Activated T-helper 9 cell treated with anti-CD3 and anti-CD28 coated beads, Interleukin-2, amount 50 U/mL, for 16 hours (primary cell): ENCODE measurements at places on chromosomes 11 and 22.

GRCh38 chr11:10932976-10933375 lies 75.1 kb upstream of the ZBED5 start:
- DNase-seq: no peak

GRCh38 chr22:27772984-27773498 lies 28.5 kb downstream of the MN1 start:
- no peak for DNase-seq

GRCh38 chr11:93591247-93591898 lies 48.2 kb upstream of the SMCO4 start:
- no peak for DNase-seq

- no peak for DNase-seq
These were observed 14.6 kb downstream of the SPECC1L start for GRCh38 chr22:24285245-24285644.

GRCh38 chr22:49590381-49590780 lies 237.3 kb downstream of the BRD1 start:
- DNase-seq: no peak

- DNase-seq: no peak
These were observed 217.3 kb upstream of the GRIA4 start for GRCh38 chr11:105392556-105392955.

- DNase-seq: peak; percentile 35
These were observed 24.7 kb downstream of the LAYN start for GRCh38 chr11:111565114-111565720.

DNA sequence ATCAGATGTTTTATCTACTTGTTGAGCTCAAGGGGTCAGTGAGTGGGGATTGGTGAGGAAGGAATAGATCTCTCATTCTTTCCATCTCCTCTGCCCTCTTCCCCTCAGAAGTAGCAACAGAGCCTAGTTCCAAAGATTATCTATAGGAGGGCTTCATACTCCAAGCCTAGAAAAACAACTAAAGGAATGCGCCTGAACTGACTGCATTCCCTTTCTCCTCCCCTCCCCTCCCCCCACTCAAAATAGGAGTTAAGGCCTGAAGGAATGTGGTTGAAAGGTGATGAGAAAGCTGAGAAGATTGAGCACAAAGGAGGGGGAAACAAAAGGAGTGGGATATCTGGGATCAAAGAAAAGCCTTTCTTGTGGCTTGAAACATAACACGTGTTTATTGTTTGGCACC lies 10.5 kb downstream of the EMSY start:
- no peak for DNase-seq

DNA sequence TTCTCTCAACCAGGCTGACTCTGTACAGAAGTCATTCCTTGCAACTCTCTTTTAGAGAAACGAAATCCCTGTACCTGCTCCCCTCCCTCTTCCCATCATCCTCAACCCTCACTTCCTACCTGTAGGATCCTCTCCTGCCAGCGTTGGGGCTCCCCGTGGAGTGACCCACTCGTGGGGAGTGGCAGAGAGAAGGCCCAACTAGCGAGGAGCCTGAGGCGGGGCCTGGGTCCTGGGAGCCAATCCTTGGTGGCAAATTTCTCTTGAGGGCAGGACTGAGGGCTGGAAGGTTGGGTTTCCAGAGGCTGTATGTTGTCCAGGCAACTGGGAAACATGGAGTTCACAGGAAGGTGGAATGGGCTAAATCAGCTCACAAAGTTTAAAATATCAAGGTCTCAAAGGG lies 10.4 kb downstream of the NHERF4 start:
- no peak for DNase-seq

DNA sequence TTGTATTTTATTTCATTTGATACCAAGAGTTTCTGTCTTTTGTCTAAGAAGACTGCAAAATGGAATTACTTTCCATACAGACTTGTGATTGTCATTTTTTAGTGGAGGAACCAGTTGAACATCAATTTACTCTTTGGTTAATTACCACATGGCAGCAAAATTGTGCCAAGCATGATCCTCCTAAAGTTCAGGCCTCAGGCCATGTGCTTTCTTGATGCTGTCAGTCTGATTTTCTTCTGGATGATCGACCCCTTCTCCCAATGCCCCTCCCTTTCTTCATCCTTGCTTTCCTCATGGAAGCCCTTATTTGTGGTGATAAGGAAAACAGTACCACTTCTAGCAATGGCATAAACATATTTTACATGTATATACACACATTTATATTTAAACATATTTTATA lies 76.2 kb downstream of the SVIP start:
- no peak for DNase-seq

DNA sequence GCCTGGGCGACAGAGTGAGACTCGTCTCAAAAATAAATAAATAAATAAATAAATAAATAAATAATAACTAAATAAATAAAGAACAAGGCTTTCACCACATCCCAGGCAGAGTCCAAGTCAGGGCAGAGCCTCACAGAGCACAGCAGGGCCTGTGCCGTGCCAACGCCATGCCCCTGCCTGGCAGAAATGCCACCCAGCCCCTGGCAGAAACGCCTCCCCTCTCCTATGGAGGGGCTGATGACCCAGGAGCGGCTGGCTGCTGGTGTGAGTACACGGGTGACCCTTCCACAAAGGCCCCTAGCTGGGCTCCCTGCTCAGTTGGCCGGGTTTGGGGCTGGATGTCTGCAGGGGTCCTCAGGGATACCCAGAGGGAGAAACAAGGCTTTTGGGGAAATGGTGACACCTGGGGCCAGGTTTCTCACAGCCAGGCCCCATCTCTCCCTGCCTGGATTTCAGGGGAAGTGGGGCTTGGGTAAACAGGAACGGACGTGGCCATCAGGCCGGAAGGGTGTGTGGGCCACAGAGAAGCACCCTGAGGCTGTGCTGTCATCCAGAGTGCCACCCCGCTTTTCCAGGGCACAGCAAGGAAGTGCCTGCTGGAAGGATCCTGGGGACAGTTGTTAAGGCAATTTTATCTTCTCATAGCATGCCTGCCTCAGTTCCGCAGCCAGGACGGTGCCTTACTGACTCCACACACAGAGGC lies 5.1 kb downstream of the BID start:
- DNase-seq: no peak

DNA sequence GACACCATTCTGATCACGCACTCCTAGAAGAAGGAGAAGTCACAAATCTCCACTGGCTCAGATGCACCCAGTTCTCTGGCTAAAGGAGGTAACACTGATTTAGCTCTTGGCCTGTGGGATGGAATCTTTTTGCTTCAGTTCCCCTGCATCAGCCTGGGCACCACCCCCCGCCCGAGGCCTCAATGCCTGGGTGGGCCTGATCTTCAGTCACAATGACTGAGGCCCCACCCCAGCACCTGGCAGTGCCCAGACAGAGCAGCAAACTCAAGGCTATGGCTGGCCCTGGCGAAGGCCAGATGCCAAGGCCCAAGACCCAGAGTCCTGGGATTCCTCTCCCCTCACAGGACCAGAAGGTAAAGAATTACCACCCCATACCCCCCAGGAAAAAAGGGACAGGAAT lies 5.0 kb downstream of the CYB561A3 start:
- no peak for DNase-seq

DNA sequence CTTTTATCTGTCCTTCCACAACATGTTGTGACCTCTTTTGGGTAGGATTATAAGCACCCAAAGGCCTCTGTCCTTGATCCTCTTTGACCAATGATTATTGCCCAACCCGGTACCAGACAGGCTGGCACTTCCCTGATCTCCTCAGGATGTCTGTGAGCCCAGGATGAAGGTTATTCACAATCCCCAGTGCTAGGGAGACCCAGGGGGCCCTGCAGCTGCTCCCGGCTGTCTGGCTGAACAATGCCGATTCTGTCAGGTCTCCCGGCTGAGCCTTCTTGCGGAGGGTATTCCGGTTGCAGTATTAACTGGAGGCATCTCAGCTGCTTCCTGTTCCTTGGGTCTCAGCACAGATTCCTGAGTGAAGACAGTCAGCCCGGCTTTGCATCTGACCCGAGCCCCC lies 71.2 kb upstream of the CDON start:
- DNase-seq: no peak

GRCh38 chr22:33062361-33062760 lies 4.2 kb upstream of the SYN3 start:
- no peak for DNase-seq

- no peak for DNase-seq
These were observed 11.3 kb downstream of the FAR1 start for GRCh38 chr11:13679768-13680167.

- no peak for DNase-seq
These were observed 18.5 kb downstream of the ATL3 start for GRCh38 chr11:63652671-63653070.

DNA sequence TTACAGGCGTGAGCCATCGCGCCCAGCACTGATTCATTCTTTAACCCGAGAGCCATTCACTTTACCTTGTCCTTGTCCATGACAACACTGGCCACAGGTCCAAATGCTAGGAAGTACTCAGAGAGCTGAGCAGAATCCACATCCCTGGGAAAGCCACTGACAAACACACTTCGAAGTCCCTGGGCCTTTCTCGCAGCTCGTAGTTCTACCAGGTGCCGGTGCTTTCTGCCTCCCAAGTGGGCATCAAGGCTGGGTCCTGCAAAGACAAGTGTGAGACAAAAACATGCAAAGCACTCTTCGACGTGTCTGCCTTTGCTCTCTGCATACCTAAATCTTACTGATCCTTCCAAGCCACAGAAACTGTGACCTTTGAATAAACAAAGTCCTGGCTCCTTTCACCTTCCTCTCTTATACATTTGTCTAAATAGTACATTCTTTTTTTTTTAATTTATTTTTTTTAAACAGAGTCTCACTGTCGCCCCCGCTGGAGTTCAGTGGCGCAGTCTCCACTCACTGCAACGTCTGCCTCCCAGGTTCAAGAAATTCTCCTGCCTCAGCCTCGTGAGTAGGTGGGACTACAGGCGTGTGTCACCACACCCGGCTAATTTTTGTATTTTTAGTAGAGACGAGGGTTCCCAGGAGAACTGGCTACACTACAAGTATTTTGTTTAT lies 2.2 kb downstream of the TUT1 start:
- DNase-seq: no peak

- no peak for DNase-seq
These were observed 8.0 kb downstream of the GLB1L2 start for GRCh38 chr11:134339756-134340155.

DNA sequence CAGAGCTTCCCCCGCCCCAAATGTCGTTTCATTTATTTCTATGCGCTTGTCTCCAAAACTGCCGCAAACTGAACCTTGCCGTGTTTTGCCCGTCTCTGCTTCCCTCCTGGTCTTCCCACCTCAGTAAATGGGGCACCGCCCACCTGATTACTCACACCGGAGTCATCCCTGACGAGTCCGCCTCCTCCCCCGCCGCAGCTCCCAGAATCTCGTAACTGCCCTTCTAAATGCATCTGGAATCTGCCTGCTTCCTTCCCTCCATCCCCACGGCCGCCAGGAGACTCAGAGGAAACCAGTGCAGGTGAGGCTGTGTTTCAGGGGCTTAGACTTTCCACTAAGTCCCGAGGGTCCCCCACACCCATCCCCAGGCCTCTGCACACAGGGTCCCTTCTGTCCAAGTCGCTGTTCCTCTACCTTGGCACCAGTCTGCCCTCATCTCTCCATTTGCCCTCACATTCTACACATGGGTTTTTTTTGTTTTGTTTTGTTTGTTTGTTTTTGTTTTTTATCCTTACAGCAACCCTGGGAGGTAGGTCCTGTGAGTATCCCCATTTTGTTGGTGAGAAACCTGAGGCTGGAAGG lies 62.6 kb upstream of the PHF21B start:
- DNase-seq: no peak

GRCh38 chr11:75493626-75494025 lies 32.1 kb downstream of the GDPD5 start:
- no peak for DNase-seq

GRCh38 chr11:44528103-44528502 lies 37.4 kb upstream of the CD82 start:
- no peak for DNase-seq

DNA sequence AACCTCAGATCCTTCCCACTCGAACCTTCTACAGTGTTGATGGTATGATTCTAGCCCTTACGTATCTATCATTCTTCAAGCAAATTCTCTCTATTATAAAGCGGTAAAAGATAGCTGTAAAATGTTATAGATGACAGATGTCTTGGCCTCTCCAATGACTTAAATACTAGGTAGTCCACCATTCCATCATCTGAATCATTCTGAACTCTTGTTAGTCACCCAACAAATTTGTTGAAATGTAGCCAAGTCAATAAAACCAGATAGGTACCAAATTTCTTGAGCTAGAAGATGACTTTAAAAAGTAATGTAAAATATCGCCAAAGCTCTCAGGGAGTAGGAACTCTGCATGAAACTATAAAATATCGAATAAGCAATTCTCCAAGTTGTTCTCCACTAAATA lies 32.6 kb upstream of the PICALM start:
- no peak for DNase-seq
